ENCODE measurements at places on chromosomes 2 and 18.

DNA sequence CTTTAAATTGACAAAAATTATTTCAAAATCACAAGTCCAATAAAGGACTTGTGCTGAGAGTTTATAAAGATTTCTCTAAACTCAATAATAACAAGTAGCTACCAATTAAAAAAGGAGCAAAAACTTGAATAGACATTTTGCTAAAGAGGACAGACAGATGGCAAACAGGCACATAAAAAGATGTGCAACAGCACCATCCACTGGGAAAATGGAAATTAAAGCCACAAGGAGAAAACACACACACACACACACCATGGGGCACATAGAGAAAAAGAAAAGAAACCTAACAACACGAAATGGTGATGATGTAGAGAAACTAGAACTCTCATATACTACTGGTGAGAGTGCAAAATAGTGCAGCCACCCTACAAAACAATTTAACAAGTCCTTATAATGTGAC lies 12.6 kb upstream of the SLC9A4 start:
- DNase-seq = no peak

DNA sequence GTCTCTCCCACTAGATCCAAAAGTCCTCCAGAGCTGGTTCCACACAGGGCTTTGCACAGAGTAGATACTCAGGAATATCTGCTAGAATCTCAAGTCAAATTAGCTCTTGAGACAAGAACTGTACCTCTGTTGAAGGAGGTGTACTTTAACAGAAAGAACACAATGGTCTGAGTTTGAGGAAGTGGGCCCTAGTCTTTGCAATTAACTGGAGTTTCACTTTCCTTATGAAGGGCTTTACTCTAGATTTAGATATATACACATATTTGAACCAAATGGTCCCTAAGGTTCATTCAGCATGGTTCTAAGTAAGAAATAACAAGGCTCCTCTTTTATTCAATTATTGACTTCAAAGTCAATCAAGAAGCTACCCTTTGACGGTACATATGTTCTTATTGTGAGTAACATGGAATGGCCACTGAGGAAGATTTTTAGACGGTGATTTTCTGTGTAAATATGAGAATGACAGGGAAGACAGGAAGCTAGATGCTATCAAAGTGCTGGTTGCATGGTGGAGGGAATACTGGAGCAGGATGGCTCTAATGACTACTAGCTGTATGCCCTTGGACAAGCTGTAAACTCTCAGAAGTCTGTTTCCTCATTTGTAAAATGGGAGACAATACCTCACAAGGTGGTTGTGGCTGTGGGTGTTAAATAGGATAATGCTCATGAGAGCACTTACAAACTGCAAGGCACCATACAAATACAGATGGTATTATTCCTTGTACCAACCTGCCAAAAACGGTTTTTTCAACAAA lies 73.5 kb upstream of the SERTAD2 start:
- no peak for DNase-seq

DNA sequence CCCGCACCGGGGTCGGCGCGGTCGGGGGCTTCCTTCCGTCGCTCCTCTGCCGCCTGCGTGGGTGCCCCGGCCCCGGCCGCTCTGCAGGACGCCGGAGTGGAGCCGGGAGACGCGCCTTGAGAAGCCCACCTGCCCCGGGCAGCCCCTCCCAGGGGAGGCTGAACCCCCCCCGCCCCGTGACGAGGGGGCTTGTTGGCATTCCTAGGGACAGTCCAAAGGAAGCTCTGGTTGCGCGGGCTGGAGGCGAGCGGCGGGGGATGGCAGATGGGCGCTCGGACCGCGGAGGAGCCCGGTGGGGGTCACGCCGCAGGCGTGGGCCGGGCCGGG lies 133.5 kb upstream of the MGAT5 start:
- no peak for DNase-seq

DNA sequence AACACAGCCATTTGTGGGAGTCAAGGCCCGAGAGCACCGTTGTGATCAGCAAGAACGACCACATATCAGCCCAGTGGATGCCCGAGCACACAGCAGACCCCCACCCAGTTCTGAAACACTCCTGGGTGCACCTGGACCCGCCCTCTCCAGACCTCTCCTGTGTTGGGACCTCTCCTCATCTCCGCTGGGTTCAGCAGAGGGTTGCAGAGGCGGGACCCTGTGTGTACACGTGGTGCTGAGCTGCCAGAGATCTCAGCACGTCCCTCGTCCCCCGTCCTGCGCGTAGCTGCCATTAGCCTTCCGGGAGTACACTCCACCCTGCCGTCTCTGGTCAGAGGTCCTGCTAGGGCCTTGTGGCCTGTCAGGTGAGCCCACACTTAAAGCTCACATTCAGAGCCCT lies 51.7 kb downstream of the ADI1 start:
- DNase-seq = no peak

DNA sequence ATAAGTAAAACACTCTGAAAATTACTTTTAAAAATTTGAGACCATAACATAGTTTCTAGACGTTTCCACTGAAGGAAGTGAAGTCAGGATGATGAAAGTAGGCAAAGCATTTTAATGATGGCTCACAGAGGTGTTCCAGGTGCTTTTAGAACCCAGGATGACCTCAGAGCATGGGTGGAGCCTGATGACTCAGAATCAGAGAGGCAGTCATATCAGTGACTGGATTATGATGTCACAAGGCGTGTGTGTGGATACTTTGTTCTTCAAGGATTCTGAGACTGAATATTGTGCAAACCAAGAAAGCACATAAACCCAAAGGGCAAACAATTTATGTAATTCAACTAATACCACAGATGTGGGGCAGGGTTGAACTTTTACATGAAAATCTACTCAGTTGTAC lies 208.0 kb upstream of the FBXO11 start:
- DNase-seq = no peak

DNA sequence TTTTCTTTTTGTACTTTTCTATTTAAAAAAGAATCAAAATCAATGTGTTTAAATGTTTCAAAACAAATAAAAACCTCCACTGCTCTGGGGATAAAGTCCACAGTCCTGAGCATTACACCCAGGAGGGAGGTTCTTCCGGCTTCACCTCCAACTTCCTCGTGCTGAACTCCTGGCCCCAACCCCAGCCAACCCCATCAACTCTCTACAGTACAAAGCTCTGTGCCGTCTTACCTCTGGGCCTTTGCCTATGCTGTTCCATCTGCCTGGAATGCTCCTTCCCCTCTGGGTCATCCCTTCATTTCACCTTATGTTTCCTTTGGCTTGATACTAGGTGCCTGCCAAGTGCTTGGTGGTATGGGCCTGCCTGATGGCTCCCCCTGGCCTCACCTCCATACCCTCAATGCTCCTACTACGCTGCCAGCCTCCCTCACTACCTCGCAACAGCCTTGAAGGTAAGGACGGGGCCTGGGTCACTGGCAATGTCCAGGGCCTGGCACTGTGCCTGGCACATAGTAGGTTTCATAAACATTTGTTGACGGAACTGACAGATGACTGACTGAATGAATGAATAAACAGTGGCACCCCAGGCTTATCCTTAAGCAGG lies 28.8 kb downstream of the SDC1 start:
- no peak for DNase-seq

DNA sequence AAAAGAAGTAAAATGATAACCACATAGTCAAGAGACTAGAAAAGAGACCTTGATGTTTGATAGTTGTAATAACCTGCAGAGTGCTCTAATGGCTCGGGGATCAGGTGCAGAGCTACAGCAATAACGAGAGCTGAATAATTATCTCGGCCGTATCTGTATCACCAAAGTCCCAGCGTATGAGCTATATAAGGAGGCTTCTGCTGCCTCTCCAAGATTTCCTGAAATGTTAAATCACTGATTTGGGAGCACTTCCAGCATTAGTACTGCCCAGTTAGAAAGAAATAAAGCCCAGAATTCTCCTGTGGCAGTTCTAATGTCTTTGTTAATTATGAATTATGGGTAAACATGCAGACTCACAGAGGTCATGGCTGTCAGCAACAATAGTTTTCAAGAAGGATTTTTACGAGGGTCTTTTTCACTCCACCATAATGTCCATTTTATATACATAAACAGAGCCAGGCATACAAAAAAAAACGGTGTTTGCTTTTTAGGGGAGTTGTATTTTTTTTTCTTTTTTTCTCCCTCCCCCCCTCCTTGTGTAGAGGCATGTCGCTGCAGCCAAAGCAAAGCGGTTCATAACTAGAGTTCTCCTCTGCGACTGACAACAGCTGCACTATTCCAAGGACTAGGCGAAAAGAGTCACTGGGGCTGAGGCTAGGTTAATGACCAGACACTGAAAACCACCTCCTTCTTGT lies 168.3 kb upstream of the VRK2 start:
- no peak for DNase-seq

DNA sequence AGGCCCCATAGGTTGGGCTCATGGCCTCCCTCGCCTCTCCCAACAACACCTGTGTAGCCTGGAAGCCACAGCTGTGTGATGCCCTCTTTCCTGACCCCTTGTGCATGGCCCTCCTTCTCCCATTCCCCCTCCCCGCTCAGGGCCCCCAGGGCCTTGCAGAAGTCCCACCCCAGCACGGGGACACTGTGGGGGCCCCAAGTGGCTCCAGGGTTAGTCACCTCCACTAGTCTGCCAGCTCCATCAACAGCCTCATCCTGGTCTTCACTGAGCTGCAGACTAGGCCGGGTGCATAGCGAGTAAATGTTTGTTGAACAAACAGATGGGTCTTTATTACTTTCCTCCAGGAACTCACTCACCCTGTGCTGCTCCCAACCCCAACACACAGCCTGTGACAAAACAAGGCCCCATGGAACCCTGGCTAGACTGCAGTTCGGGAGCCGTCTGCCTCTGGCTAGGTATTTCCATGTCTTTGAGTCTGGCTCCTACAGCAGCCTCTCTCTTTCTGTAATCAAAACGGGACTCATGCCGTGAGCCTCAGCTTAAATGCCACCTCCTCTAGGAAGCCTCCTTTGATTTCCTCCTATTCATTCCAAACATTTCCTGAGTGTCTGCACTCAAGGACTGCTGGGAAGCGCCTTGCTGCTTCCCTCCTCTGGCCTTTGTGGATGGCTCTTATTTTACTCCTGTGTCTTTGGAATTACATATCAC lies 109.9 kb upstream of the ID2 start:
- no peak for DNase-seq

GRCh38 chr2:63257473-63257872 lies 206.8 kb downstream of the OTX1 start:
- DNase-seq = no peak

DNA sequence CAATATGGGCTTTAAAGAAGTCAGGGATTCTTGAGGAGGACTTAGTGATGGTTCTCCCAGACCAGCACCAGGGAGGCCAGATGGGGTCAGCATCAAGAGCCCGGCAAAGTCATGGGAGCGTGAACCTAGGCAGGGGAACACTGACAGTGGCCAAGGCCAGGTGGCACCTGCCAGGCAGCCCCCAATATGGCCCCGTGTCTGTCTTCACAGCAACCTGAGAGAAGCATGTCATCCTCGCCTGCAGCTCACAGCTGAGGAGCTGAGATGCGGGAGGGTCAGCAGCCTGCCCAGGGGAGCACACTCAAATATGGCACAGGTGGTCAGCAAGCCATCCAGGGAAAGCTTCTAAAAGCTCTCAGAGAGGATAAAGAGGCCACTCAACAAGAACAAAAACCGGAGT lies 105.7 kb upstream of the GPC1 start:
- no peak for DNase-seq

DNA sequence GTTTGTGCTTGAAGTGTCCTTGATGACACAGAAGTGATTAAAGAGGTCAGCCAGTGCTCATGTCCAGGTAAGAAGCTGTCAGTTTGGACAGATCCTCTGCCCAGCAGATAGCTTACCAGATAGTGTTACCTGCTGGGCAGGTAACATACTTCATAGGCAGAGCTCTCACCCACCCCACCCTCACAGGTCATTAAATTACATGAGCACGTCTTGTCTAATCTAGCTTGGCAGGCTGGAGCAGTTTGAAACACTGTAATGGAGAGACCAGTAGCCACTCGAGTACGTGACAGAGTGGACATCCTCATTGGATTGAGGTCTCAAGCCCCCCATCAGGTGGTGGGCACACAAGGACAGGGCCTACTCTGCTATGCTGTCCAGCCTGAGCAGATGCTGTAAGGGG lies 27.1 kb downstream of the TTC32 start:
- DNase-seq = no peak

DNA sequence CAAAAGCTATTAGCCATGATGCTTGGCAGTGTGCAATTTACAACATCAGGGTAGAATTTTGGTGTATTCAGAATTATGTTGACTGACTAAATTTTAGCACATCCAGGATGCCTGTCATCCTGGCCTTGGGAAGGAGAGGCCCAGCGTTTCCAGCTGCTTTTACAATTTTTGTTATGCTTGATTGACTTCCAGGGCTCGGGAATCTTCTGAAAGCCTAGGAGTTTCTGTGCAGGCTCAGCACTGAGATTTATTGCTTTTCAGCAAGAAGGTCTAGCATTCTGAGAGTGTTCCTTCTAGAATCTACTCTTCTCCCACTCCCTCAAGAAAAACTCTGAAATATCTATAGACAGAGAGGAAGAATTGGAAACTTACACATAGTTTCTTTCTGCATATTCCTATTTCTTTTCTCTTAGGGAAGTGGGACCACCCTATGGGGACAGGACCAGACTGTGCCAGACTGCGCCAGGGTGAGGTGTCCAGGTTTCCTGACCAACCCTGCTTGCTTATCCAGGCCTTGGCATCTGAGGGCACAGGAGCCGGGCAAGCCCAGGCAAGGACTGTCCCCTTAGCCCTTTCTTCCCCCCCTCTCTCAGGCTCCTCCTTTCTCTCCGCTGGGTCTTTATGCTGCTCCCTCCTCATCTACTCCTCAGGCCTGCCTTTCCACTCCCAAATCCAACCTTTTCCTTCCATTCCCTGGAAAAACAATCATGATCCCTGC lies 26.9 kb downstream of the MAIP1 start:
- peak; percentile 65 for DNase-seq

GRCh38 chr2:216803791-216804190 lies 56.1 kb downstream of the TNP1 start:
- DNase-seq = no peak

GRCh38 chr2:239290618-239291474 lies 110.0 kb downstream of the HDAC4 start:
- no peak for DNase-seq

GRCh38 chr2:112182581-112183034 lies 44.4 kb downstream of the FBLN7 start:
- no peak for DNase-seq

- DNase-seq = no peak
These were observed 128.8 kb downstream of the CERS6 start for GRCh38 chr2:168584911-168585310.

DNA sequence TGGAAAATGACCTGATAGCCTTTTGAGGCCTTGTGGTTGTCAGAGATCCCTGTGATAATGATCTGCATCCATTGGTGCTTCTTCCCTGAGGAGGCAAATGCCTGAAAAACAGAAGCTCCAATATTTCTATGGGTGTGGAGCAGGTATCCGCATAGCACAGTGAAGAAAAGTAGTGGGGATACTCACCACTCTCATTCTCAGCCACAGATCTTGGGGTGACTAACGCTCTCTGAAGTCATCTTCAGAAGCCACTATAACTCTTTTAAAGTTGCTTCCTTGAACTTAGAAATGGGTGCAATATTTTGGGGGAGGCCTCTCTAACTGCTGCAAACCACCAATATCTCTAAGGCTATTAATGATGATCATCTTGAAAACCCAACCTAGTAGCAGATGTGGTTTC lies 46.2 kb downstream of the ARHGAP15 start:
- DNase-seq = no peak

- DNase-seq = no peak
These were observed 1.5 kb downstream of the TTC32 start for GRCh38 chr2:19899985-19900930.

- no peak for DNase-seq
These were observed 6.8 kb downstream of the LBH start for GRCh38 chr2:30237966-30238800.

GRCh38 chr2:202169131-202169530 lies 69.3 kb downstream of the SUMO1 start:
- no peak for DNase-seq

GRCh38 chr2:224084266-224084892 lies 45.3 kb upstream of the SERPINE2 start:
- no peak for DNase-seq
